T-cell (primary cell): ENCODE measurements at places on chromosomes 2 and 18.
A peak's percentile ranks its signal among the peaks of the same experiment; 100 is the strongest.

GRCh38 chr2:99868260-99868659 is 274.1 kb downstream of the AFF3 start:
- no peak for DNase-seq

- no peak for DNase-seq
Observed at GRCh38 chr2:46273225-46273863, 23.9 kb upstream of the EPAS1 start.

GRCh38 chr2:28523902-28524301 is 28.0 kb downstream of the PLB1 start:
- DNase-seq = no peak

- DNase-seq = no peak
Observed at GRCh38 chr2:21038403-21039073, 5.3 kb downstream of the APOB start.

- no peak for DNase-seq
Observed at GRCh38 chr2:66366619-66367018, 68.3 kb upstream of the MEIS1 start.

DNA sequence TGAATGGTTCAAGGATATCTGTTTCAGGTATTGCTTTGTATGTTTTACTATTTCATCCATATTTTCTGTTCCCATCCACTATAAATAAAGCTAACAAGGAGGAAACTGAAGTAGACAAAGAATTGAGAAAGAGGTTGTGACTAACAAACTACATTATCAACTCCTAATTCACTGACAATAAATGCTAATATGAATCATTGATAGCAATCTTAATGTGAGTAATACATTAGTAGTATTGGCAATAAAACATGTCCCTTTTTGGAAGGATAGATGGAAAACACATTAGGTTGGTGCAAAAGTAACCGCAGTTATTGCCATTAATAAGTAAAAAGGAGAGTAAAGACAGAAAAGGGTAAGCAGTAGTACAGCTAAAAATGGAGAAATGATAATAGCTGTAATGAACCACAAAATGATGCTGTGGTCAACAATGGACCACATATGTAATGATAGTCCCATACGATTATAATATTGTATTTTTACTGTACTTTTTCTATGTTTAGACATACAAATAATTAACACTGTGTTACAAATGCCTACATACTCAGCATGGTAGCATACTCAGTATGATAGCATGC is 104.7 kb downstream of the THADA start:
- no peak for DNase-seq

- DNase-seq = no peak
Observed at GRCh38 chr2:96540136-96540535, 3.6 kb downstream of the ARID5A start.

DNA sequence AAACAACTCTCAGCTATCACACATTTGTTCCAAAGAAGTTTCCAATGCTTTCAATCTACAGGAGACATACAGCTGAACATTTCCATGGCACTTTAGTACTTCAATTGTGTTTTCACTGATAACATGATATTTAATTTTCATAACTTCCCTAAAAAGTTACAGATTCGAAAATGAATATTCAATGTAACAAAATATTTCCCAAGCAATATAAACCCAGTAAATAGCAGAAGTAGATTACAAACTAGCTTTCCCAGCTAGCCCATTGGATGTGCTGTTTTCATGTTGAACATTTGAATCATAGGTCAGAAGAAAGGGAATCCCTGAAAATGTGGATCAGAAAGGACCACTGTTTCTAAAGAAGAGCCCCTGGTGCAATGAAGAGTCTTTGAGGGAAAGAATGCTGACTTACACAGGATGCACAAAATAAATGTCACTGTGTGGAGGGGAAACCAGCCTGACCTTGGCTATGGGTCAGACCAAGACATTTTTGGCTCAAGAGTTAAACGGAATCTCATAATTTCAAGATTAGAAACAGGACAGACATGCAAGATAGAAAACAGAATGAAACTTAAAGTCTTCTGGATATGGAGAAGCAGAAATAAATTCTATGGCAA is 22.5 kb downstream of the CYTIP start:
- no peak for DNase-seq

DNA sequence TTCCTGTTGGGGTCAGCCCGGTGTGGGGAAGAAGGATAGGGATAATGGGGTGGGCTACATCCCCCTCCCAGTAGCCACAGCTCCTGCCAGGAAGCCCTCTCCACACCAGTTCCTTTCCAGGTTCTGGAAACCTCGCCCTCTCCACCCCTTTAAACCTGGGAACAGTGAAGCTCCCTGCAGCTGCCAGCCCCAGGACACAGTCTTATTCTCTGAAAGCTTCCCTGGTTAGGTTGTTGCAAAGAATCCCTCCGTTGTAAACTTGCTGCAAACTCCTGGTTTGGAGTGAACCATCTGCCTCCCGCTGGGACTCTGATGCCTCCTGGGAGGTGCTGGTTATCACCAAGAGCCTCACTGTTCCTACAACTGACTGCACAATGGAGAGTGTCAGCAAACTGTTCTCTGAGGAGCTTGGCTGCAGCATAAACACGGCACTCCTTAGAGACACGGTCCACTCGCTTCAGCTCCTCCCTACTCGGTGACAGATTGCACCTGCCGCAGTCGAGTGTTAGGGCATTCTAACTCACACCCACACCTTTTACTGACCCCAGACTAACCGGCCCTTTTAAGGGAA is 261.8 kb upstream of the RAB6C start:
- no peak for DNase-seq

DNA sequence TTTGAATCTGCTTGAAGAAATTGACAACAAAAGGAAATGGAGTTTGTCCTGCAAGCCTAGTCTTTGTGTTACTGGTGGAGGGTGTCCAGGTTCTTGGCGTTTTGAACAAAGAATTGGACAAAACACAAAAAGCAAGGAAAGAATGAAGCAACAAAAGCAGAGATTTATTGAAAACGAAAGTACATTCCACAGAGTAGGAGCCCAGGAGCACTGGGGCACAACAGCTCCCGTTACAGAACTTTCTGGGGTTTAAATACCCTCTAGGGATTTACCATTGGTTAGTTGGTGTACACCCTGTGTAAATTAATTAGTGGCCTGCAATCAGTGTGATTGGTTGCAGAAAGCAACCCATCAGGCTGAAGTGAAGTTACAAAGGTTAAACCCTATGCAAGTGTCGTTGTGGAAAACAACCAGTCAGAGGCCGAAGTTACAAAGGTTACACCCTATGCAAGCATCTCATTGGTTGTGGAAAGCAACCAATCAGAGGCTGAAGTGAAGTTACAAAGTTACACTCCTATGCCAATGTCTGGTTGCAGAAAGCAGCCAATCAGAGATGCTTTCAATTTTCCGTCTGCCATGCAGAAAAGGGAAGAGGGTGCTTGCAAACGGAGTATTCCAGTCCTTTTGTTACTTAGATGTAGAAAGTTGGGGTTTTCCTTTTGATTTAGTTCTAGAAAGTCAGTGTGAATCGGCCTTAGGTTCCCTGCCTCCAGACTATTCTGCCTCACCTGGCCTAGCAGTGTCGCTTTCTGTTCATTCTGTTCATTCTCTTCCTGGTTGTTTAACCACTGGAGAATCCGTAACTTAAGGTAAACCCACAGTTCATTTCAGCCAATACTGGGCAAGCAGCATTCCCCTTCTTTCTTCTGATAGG is 47.6 kb upstream of the PTH2R start:
- no peak for DNase-seq

- no peak for DNase-seq
Observed at GRCh38 chr18:32358529-32358928, 112.2 kb downstream of the GAREM1 start.

DNA sequence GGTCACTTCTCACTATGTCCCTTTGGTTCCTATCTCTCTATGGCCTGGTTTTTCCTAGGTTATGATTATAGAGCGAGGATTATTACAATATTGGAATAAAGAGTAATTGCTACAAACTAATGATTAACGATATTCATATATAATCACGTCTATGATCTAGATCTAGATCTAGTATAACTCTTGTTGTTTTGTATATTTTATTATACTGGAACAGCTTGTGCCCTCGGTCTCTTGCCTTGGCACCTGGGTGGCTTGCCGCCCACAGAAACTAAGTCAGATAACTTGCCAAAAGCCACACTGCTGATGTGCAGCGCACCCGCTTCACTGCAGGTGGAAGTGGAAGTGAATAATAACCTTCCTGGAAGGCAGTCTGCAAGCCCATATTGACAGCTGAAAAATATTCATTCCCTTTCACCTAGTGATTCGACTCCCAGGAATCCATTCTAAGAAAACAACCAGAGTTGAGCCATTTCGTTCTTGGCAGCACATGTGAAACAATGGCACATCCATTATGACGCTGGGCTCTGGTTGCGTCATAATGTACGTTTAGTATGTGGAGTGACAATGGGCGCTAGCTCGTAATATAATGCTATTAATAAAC is 725 bp upstream of the ANKRD53 start:
- DNase-seq = peak; percentile 46

DNA sequence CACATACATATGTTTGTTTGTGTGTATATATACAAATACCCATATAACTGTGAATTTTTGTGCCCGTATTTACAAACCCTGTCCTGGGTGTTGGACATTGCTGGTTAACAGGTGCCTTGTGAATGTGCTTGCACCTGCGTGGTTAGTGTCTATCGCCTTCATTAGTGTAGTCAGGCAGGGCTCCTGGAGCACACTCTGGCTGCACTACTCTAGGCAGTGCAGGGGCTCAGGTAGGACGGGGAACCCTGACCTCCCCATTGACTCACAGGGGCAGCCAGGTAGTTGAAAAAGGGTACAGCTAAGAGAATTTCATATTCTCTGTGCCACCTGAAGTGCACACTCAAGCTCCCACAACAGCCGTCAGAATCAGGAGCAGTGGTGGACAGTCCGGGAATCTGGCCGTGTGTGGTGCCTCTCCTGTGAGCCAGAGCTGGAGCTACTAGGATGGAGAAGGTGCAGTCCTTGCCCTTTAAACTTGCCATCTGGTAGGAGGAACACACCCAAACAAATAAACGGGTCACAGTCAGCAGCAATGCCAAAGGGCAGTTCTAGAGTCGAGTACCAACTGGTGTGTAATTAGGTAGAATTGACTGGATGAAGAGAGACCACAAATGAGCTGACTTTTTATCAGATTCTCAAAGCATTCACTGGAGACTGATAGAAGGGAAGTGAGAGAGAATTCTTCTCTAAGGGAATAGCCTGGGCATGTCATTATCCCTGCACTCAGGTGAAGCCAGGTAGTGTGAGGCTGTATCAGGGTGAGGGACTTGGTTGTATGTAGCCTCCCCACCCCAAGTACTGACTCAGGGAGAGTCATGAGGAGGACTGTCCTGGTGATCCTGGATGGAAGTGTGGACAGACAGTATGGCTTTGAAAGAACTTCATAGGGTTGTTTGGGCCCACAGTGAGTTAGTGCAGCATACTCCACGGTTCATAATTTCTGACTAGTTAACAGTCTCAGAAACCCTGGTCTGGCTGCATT is 44.1 kb downstream of the FARP2 start:
- no peak for DNase-seq

GRCh38 chr2:135935914-135936313 is 49.5 kb downstream of the DARS1 start:
- DNase-seq = no peak

DNA sequence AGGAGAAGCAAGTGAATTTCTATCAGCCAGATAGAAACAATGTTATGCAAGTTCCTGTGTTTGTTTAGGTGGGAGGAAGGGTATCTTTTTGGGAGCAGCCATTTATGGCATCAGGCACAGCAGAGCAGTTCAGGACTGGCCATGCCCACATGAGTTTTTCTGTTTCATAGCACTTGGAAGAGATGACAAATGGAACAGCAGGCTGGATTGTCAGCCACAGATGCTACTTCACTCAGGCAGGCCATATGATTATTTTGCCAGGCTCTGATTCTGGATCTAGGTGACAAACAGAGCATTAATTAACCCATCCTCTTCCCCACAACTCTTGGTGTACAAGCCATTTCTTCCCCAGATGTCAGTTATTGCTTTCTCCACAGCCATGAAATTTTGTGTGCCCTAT is 63.8 kb downstream of the GALNT13 start:
- DNase-seq = no peak

DNA sequence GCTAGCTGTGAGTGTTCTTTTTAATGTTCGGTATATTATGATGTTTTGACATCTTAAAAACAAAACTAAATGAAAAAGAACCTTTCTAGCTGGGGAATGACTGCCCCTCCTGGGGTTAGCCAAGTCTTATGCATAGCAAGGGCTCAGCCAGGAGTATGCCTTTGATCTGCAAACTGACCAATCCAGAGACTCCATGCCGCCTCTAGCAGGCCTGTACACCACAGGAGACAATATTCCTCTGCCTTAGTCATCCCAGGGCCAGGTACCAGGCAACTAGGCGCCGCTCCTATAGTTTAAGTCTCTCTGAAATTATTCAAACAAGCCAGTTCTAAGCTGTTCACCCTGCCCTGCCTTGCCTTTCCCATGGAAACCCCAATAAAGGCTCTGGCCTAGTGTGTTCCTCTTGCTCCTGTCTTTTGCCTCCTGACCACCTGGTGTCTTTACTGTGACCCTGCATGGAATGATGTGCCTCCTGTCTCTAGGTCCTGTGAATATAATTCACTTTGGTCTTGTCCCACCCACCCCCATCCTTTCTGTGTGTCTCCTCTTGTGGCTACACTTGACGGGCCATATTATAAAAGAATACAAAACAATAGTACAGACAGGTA is 52.0 kb upstream of the CHN1 start:
- no peak for DNase-seq

DNA sequence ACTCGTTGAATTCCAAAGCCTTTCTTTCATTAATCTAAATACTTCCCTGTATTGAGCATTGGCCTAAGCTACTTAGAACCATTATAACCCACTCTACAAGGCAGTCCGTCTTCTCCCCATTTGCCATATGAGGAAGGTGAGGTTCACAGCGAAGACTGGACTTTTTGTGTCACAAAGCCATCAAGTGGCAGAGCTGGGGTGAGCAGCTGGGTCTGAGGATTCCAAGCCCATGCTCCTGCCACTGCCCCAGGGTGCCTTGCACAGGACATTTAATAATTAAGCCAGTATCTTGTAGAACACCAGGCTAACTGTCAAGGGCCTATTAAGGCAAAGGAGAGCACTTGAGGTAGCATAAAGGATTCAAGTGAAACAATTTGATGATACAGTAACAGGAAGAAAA is 68.8 kb upstream of the ZNF397 start:
- DNase-seq = no peak

GRCh38 chr2:237600205-237600846 is 9.8 kb upstream of the RAB17 start:
- no peak for DNase-seq

DNA sequence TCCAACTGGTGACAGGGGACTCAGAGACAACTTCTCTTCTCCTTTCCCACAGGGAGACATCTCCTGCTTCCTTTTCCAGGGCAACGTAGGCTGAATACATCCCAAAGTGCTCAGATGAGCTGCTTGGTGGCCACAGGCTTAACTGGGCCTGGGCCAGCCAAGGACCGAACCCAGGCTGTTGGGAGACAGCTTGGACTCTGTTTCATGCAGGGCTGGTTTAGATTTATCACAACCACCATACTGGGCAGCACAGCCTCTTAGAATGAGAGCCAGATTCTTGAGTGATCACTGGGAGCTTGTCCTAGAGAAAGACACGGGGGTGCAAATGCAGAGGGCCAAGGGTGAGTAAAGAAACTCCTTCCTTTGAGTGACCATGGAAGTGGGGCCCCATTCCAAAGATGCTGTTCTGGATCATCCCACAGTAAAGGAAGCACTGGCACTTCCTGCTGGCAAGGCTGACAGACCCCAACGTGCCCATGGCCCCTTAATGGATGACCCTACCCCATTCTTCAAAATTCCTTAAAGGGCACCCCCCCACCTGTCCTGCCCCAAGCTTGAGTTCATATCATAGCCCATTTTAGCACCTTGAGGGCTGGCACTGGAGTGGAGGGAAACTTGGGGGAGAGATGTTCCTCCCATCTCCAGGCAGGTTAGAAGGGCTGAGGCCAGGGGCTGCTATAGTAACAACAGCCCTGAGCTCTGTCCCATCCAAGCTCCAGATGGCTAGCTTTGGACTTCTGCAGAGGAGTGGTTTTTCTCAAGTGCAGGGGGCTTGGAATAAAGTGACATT is 84.1 kb downstream of the CAPN13 start:
- no peak for DNase-seq
